ENCODE measurements at places on chromosomes 1 and 21. TPM values are rescaled to one million over a fixed set of nuclear protein-coding genes. Genes with fewer than 3 reads are reported as not detected.

MYCL gene
- total RNA-seq = 14.4 TPM

EPRS1 gene
- 123 TPM for total RNA-seq

DDX59 gene
- total RNA-seq = 9.6 TPM

FYB2 gene
- not detected for total RNA-seq

OR2W3 gene
- total RNA-seq = not detected

LRRC7 gene
- total RNA-seq = not detected

S100A6 gene
- 48.3 TPM for total RNA-seq

CDC20 gene
- total RNA-seq = 181 TPM

UMODL1 gene
- total RNA-seq = 0.79 TPM

FOXO6 gene
- 11.9 TPM for total RNA-seq

TMCC2 gene
- 5.2 TPM for total RNA-seq

CCDC185 gene
- total RNA-seq = not detected

KLF17 gene
- total RNA-seq = not detected

TMIGD3 gene
- not detected for total RNA-seq

- no peak overlapping the region for H3K4me3 ChIP-seq
- no peak for DNase-seq
- no peaks in the 10 kb centered on the region for H3K27me3 ChIP-seq
- no peak overlapping the region for H3K27ac ChIP-seq
Measured at GRCh38 chr21:45769294-45769693, 125.8 kb downstream of the PCBP3 start.

DNA sequence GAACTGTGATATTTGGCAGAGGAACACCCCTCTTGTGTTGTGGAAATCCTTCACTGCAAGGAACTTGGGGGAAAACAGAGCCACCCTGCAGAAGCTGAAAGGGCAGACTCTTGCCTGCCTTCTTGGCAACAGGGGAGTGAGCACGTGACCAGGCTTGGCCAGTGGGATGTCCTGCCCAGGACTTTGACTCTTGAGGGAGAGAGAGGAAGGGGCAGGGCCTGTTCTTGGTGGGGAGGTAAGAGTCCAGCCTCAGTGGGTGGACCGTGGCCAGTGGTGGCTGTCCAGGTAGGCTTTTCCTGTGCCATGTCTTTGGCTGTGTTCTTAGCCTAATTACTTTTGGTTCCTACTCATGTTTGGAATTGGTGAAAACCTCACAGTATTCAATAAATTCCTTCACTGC, 8.6 kb upstream of the AK2 start:
- H3K27me3 ChIP-seq = no peaks in the 10 kb centered on the region
- no peak overlapping the region for H3K4me3 ChIP-seq
- peaks cover 26% of the 10 kb centered on the region for H3K4me1 ChIP-seq
- H3K27ac ChIP-seq = no peak overlapping the region

- DNase-seq = no peak
- no peak overlapping the region for H3K27ac ChIP-seq
- H3K4me3 ChIP-seq = no peak overlapping the region
- H3K27me3 ChIP-seq = no peaks in the 10 kb centered on the region
Measured at GRCh38 chr1:13781907-13782633, 82.1 kb downstream of the PRDM2 start.

DNA sequence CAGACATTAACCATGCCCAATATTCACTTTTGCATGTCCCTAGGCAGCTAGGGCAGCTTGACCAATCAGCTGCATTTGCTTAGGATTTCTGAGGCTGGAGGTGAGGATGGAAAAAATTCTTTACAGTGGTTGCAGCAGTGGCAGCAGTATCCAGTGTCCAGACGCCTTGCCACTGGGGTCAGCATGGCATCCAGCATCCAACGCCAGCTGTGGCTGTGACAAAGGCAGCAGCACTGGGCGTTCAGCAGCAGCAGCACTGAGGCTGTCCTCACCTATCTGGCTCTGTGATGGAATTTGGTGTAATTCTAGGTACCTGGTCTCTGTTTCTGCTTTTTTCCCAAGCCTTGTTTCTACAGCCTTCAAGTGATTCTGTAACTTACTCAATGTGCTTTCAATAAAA, 15.5 kb downstream of the RHBDL2 start:
- no peak for DNase-seq
- H3K27ac ChIP-seq = no peak overlapping the region
- no peaks in the 10 kb centered on the region for H3K36me3 ChIP-seq
- no peaks in the 10 kb centered on the region for H3K4me1 ChIP-seq
- H3K4me3 ChIP-seq = no peak overlapping the region
- H3K27me3 ChIP-seq = peaks cover 5% of the 10 kb centered on the region

- no peaks in the 10 kb centered on the region for H3K36me3 ChIP-seq
- no peak overlapping the region for H3K4me3 ChIP-seq
- no peaks in the 10 kb centered on the region for H3K4me1 ChIP-seq
- H3K27me3 ChIP-seq = no peaks in the 10 kb centered on the region
- DNase-seq = no peak
- H3K27ac ChIP-seq = no peak overlapping the region
Measured at GRCh38 chr1:77051425-77051824, 167.8 kb downstream of the PIGK start.

GRCh38 chr1:171298696-171299095, 15.3 kb upstream of the FMO4 start:
- no peaks in the 10 kb centered on the region for H3K36me3 ChIP-seq
- no peak overlapping the region for H3K27ac ChIP-seq
- no peak overlapping the region for H3K4me3 ChIP-seq
- no peaks in the 10 kb centered on the region for H3K27me3 ChIP-seq
- DNase-seq = no peak

DNA sequence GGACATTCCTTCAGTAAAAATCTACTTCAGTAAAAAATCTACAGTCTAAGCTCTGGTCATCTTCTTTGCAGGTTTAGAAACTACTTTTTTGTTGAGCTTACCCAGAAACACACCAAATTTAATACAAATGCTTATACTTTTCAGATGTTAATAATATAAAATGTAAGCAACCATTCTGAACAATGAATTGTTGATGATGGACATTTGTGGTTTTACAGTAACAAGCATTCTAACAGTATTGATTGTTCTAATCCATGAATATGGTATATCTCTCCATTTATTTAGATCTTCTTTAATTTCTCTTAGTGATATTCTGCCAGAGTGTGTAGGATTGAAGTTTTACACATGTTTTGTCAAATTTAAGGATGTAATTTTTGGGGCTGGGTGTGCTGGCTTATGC, 27.0 kb upstream of the SRSF10 start:
- no peak overlapping the region for H3K27ac ChIP-seq
- H3K36me3 ChIP-seq = no peaks in the 10 kb centered on the region
- DNase-seq = no peak
- peaks cover 39% of the 10 kb centered on the region for H3K4me1 ChIP-seq
- H3K27me3 ChIP-seq = peaks cover 9% of the 10 kb centered on the region

GRCh38 chr1:239388578-239388977, 2.2 kb downstream of the CHRM3 start:
- DNase-seq = no peak
- no peaks in the 10 kb centered on the region for H3K4me1 ChIP-seq
- no peaks in the 10 kb centered on the region for H3K36me3 ChIP-seq
- H3K4me3 ChIP-seq = no peak overlapping the region

GRCh38 chr1:167294528-167294927, 73.8 kb downstream of the POU2F1 start:
- DNase-seq = no peak
- no peaks in the 10 kb centered on the region for H3K4me1 ChIP-seq
- H3K27ac ChIP-seq = no peak overlapping the region
- no peaks in the 10 kb centered on the region for H3K36me3 ChIP-seq
- no peak overlapping the region for H3K4me3 ChIP-seq

DNA sequence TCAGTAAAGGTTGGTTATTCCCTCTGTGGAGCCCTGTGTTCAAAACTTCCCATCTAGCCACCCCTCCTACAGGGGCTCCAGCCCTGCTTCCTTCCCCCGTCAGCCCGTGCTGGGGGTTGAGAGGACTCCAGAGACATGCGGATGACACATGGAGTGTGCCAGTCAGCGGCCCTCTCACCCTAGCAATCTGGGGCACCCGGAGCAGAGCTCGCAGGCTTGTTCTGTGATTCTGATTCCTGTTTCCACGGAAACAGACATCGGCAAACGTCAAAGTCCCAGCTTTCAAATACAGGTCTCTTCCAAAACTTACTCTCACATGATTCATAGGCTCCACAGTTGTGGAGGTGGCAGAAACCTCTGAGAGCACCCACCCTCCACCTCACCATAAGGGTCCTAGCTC, 9.8 kb upstream of the SSBP3 start:
- no peak overlapping the region for H3K4me3 ChIP-seq
- H3K27ac ChIP-seq = no peak overlapping the region
- H3K4me1 ChIP-seq = no peaks in the 10 kb centered on the region
- no peak for DNase-seq
- no peaks in the 10 kb centered on the region for H3K36me3 ChIP-seq

DNA sequence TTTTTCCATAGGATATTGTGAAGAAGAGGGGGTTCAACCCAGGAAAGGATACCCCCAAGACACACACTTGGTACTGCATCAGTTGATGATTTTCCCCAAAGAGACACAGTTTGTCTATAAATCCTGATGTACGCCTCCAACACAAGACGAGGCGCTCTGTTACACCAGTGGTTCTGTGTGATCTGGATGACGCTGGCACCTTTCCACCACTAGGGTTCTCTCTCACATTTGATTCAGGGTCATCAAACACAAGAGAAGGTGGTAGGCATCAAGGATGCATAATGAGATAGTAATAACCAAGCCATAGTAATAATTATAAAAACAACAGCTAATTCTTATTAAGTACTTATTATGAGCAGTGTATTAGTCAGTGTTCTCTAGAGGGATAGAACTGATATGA, 508.8 kb upstream of the ZP4 start:
- no peaks in the 10 kb centered on the region for H3K36me3 ChIP-seq
- H3K27ac ChIP-seq = no peak overlapping the region
- no peaks in the 10 kb centered on the region for H3K4me1 ChIP-seq
- no peaks in the 10 kb centered on the region for H3K27me3 ChIP-seq
- H3K4me3 ChIP-seq = no peak overlapping the region

DNA sequence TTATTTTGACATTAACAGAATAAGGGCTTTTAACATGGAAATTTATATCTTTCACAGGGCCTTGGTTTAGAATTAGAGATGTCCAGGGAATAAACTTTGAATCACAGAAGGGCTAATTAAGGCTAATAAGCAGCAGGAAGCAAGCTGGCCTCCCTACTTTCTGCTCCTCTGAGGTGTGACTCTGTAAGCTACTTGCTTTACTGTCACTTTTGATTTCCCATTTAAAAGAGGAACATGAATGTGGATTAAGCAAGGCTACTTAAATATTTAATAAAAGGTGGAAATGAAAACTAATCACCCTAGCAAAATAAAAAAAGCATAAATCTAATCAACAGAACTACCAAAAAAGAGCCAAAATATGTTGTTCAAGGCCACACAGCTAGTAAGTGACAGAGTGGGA, 28.9 kb upstream of the CD5L start:
- H3K4me1 ChIP-seq = no peaks in the 10 kb centered on the region
- H3K4me3 ChIP-seq = no peak overlapping the region
- H3K27me3 ChIP-seq = no peaks in the 10 kb centered on the region
- H3K27ac ChIP-seq = no peak overlapping the region
- H3K36me3 ChIP-seq = no peaks in the 10 kb centered on the region

GRCh38 chr21:33314111-33314510, 10.7 kb upstream of the IFNAR1 start:
- H3K36me3 ChIP-seq = no peaks in the 10 kb centered on the region
- H3K27ac ChIP-seq = peak overlapping the region; percentile 15
- peak; percentile 80 for DNase-seq

GRCh38 chr1:180907313-180908055, 5.2 kb upstream of the KIAA1614 start:
- DNase-seq = no peak
- H3K27me3 ChIP-seq = no peaks in the 10 kb centered on the region
- no peak overlapping the region for H3K4me3 ChIP-seq
- H3K36me3 ChIP-seq = no peaks in the 10 kb centered on the region
- peaks cover 6% of the 10 kb centered on the region for H3K4me1 ChIP-seq

DNA sequence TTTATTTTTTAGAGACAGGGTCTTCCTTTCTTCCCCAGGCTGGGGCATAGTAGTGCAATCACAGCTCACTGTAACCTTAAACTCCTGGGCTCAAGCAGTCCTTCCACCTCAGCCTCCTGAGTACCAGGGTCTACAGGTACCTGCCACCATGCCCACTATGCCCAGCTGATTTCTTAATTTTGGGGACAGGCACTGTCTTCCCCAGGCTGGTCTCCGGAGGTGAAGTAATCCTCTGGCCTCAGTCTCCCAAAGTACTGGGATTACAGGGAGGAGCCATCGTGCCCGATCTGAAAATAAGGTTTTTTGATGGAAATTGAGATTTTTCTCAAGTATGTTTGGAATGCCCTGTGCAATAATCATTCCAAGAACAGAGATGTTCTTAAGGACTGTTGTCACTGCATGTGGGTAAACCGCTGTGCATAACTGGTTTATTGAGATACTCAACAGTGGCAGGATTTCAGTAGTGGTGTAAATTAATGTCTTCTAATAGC, 934 bp upstream of the MSH4 start:
- DNase-seq = no peak
- no peaks in the 10 kb centered on the region for H3K4me1 ChIP-seq
- no peak overlapping the region for H3K27ac ChIP-seq
- no peak overlapping the region for H3K4me3 ChIP-seq

- H3K27me3 ChIP-seq = peaks cover 10% of the 10 kb centered on the region
- H3K4me3 ChIP-seq = peak overlapping the region; percentile 62
- peak; percentile 88 for DNase-seq
Measured at GRCh38 chr1:1157914-1158710, 15.6 kb upstream of the TTLL10 start.

DNA sequence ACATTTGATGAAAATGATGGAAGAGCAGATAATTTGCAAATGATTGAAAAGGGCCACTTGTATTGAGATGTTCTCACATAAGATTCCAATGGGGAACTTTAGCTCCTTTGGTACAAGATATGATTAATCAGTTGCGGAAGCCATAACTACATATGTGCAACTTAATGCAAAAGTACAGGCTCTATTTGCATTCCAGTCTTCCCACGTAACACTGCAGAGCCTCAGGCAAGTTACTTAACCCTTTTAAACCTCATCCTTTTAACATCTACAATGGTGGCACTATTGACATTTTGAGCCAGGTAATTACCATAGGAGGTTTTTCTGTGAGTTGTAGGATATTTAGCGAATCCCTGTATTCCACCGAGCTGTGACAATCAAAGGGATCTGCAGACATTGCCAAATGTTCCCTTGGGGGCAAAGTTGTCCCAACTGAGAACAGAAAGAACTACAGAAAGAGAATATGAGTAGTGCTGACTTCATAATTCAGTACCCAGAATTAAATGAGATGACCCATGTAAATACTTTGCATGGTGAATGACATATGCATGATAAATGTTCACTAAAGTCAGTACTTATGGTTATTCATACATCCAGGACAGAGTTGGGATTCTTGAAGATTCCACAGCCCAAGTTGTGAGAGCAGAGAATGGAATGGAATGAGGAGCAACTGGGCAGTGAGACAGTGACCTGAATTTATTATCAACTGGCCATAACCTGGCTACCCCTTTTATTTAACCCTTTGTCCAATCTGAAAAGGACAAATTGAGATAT, 62.6 kb downstream of the SPAG17 start:
- no peaks in the 10 kb centered on the region for H3K36me3 ChIP-seq
- H3K27ac ChIP-seq = peak overlapping the region; percentile 74
- H3K4me3 ChIP-seq = no peak overlapping the region
- DNase-seq = peak; percentile 49
- H3K4me1 ChIP-seq = peaks cover 33% of the 10 kb centered on the region
- no peaks in the 10 kb centered on the region for H3K27me3 ChIP-seq

GRCh38 chr1:11316701-11317100, 43.7 kb downstream of the UBIAD1 start:
- no peak overlapping the region for H3K4me3 ChIP-seq
- H3K27me3 ChIP-seq = 0 out of 2 replicates have a peak, but pooled peaks cover 5% of the 10 kb centered on the region
- no peak overlapping the region for H3K27ac ChIP-seq
- H3K4me1 ChIP-seq = no peaks in the 10 kb centered on the region
